ENCODE measurements at places on chromosomes 1 and 21. TPM values are rescaled to one million over a fixed set of nuclear protein-coding genes. Genes with fewer than 3 reads are reported as not detected.

GRCh38 chr1:222818171-222818570, 3.3 kb downstream of the DISP1 start:
- peaks cover 20% of the 10 kb centered on the region for H3K4me1 ChIP-seq
- H3K4me3 ChIP-seq: no peak overlapping the region
- no peak for DNase-seq
- no peak overlapping the region for H3K27ac ChIP-seq
- H3K36me3 ChIP-seq: peaks cover 6% of the 10 kb centered on the region

The WNT4 gene
- total RNA-seq: not detected

DNA sequence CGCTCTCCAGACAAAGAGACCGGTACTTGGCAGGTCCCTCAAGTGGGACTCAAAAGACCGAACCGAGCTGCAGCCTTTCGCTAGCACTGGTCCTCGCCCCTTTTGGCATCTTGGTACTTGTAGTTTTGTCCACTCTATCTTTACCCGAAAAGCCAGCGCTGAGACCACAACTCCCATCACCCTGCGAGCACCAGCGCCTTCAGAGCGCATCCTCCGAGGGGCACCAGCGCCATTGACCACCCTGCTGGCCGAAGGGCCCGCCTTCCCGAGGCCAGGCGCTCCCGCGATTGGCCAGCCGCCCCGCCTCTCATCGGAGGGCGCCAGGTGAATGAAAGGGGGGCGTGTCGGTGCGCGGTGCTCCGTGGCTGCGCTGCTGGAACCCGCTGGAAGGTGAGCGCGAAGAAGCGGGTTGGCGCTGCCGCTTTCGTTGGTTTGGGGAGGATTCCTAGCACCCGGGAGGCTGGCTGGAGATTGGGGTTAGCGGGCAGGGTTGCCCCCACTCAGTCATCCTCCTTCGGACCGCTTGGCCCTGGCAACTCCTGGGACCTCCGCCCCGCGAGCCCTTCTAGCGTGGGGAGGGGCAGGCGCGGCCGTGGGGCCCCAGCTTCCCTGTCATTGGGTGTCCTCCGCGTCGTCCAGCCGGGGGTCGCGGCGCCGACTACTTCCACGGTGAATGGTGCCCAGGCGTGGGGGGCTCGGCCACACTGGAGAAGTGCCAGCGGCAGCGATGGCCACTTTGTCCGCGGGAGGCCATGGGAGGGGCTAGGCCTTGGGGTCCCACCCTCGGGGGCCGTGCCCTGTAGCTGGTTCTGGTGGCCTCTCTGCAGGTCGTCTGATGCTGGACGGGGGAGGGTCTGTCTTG, at the start of gene ZBTB8B:
TSS of gene ZBTB8B (plus strand) at position 357 of the 862 bp plus-strand sequence. CDS start 5,553 bp downstream, outside the sequence.
- peak; percentile 47 for DNase-seq
- H3K4me3 ChIP-seq: peak within 1 kb of the TSS; percentile 49
- H3K36me3 ChIP-seq: peaks cover 1% of the 10 kb centered on the region
- peaks cover 56% of the 10 kb centered on the region for H3K27me3 ChIP-seq

DNA sequence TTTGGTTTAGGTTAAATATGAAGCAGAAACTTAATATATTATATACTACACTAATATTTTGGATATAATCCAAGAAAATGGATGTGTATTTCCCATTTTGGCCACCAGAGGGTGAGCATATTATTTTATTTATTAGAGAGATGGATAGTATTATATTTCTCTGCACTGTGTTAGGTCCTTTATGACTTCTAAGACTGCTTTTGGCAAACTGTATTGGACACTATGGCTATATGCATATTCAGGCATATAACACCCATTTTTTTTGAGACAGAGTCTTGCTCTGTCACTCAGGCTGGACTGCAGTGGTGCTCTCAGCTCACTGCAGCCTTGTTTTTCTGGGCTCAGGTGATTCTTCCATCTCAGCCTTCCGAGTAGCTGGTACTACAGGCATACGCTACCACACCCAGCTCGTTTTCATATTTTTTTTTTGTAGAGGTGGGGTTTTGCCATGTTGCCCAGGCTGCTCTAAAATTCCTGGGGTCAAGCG, 17.8 kb upstream of the PGM1 start:
- no peaks in the 10 kb centered on the region for H3K4me1 ChIP-seq
- H3K36me3 ChIP-seq: peaks cover 5% of the 10 kb centered on the region
- DNase-seq: no peak
- H3K27me3 ChIP-seq: no peaks in the 10 kb centered on the region
- H3K4me3 ChIP-seq: no peak overlapping the region
- H3K27ac ChIP-seq: no peak overlapping the region

DNA sequence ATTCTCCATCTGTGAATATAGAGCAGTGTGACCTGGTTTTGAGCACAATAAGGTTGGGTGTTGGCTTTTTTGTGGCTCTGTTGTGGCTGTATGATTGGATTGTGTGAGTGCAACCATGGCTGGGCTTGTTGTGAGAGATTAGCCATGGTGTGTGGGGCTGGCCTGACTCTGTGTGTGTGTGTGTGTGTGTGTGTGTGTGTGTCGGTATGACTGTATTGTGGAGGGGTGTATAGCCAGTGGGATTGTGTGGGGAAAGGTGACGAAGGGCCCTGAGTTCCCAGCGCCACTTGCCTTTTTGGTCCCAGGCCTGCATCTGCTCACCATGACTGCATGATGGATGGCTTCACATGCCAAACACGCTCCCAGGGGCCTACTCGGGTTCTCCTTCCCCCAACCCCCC, 5.9 kb upstream of the SLC6A9 start:
- no peak overlapping the region for H3K27ac ChIP-seq
- peaks cover 7% of the 10 kb centered on the region for H3K4me1 ChIP-seq
- no peaks in the 10 kb centered on the region for H3K36me3 ChIP-seq
- H3K27me3 ChIP-seq: peaks cover 9% of the 10 kb centered on the region
- H3K4me3 ChIP-seq: no peak overlapping the region
- DNase-seq: no peak

GRCh38 chr1:97869441-97869840, 51.4 kb downstream of the DPYD start:
- peaks cover 6% of the 10 kb centered on the region for H3K4me1 ChIP-seq
- no peak overlapping the region for H3K27ac ChIP-seq
- DNase-seq: no peak
- H3K36me3 ChIP-seq: peaks cover 21% of the 10 kb centered on the region
- H3K4me3 ChIP-seq: no peak overlapping the region

Measured in activated CD8-positive, alpha-beta memory T cell treated with anti-CD3 and anti-CD28 coated beads, Interleukin-2, amount 10 ng/mL, durations not matched to agents 7 days and 5 days (primary cell).